ENCODE measurements at places on chromosomes 5 and 9.
A peak's percentile ranks its signal among the peaks of the same experiment; 100 is the strongest.

- DNase-seq = peak; percentile 0
These were observed 17.4 kb downstream of the CDH9 start for GRCh38 chr5:27020973-27021372.

DNA sequence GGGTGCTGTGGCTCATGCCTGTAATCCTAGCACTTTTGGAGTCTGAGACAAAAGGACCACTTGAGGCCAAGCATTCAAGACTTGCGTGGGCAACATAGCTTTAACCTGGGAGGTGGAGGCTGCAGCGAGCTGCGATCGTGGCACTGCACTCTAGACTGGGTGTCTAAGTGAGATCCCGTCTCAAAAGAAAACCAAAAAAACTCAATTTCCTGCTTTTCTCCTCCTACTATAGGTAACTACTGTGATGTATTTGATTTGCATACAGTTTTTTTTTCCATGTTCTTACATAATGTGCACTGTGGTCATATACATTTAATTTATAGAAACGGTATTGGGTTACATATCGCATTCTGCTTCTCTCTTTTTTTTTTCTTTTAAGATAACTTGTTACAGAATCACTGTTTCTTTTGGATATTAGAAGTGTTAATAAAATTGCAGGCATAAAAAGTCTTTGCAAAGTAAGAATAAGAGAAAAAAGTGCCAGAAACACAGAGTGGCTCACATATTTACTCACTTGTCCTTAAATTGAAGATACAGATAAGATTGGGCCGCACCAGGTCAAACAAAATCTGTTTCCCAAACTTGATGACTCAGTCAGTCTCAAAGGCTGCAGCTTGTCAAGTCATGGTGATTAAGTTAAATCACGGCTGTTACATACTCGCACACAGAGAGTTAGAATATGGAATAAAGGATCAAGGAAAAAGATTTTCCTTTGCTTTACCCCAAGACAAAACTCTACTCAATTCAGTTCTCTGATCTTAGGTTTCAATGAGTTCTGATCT lies 2.0 kb upstream of the PTGR1 start:
- DNase-seq = peak; percentile 69

DNA sequence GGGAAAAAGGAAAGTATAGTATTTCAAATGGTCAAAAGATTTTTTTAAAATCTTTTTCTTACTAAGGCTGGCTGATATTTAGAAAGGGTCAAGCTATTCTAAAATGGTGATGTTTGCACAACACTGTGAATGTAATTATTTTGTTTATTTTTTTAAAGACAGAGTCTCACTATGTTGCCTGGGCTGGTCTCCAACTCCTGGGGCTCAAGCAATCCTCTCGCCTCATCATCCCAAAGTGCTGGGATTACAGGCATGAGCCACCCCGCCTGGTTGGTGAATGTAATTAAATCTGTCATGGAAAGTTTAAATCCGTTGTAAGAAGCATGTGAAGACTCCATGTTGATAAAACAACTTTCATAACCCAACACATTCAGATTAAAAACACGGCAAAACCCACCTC lies 2.6 kb downstream of the UBTD2 start:
- DNase-seq = peak; percentile 77

GRCh38 chr5:169408171-169408570 lies 107.2 kb upstream of the SLIT3 start:
- DNase-seq = no peak

DNA sequence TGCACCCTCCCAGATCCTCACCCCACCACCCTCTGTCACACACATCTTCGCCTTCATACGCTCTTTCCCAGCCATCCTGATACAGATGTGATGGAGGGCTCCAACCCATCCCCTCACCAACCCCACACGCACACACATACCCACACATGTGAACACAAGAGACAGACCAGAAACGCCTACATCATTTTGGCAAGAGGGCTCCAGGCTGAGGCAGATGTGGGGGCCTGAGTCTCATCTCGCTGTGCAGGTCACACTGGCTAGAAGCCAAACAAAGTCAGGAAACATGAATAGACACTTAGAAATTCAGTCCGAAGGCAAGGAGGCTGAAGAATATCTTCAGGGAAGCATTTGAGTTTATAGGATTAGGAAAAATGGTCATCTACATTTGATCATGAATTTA lies 6.2 kb downstream of the PRDM12 start:
- peak; percentile 13 for DNase-seq

DNA sequence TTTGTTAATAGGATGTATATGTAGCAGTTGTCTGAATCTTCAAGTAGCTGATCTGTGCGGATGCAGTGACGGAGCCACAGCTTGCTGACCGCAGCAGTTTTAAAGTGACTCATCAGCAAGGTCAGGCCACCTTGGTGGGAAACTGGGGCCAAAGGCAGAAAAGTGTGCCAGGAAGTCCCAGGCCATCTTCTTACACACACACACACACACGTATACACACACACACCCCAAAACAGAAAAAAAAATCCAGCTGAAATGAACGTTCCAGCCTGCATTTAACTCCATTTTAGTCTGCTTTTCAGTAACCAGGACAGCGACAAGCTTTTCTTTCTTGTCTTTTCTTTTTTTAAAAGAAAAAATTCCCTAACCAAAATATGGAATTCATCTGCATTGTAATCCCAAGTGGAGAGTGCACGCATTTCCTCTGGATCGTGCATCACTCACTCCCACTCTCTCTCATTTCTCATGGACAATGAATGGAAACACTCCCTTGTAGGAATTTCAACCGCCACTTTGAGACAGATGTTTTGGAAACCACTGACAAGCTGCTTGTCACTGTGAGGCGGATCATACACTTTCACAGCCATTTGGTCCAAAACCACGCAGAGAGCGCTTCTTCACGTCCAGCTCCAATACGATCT lies 103.9 kb downstream of the LHFPL2 start:
- DNase-seq = peak; percentile 85

- DNase-seq = no peak
These were observed 1018.0 kb downstream of the CDH18 start for GRCh38 chr5:18970000-18970399.
